ENCODE measurements at places on chromosomes 2 and 18.

GRCh38 chr2:181374781-181375675, 82.2 kb upstream of the ITGA4 start:
- no peak for DNase-seq

GRCh38 chr2:179592167-179592936, 269.1 kb downstream of the ZNF385B start:
- no peak for DNase-seq

DNA sequence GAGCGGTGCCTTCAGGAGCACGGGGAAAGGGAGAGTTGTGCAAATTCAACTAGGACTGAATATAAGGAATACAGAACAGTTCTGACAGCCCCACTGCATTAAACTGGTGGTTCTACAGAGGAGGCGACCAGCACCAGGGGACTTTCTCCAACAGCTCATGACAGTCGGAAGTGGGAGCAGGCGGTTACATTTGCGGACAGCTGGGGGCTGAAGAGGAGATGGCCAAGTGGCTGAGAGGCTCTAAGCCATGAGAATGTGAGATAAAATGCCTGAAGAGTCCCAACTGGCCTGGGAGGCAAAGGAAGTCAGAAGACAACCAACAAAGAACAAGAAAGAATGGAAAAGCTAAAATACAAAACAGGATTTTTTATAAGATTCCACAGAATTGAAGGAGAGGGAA, 141.3 kb downstream of the L3MBTL4 start:
- no peak for DNase-seq

GRCh38 chr18:22822024-22822423, 111.1 kb upstream of the RBBP8 start:
- DNase-seq: no peak

GRCh38 chr2:32064021-32064601, 755 bp downstream of the SPAST start:
- DNase-seq: peak; percentile 43
